Stimulated activated CD4-positive, alpha-beta T cell treated with anti-CD3 and anti-CD28 coated beads, Interleukin-4, amount 100 ng/mL, for 1 hour (primary cell): ENCODE measurements at places on chromosomes 6 and 20.

DNA sequence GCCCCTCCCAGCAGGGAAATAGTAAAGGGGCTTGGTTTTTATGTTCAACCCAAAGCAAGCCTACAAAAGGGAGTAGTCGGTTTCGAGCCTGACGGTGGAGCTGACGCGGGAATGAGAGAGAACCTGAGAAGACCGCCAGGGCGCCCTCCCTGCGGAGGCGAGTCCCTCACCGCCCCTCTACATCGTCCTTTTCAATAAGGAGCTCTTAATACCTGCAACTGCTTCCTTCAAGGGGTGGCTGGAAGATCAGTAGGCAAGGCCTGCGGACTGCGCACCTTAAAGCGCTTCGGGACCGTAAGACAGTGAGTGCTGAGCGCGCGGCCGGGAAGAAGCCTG lies 709 bp upstream of the ZNF76 start:
- DNase-seq: peak; percentile 41

DNA sequence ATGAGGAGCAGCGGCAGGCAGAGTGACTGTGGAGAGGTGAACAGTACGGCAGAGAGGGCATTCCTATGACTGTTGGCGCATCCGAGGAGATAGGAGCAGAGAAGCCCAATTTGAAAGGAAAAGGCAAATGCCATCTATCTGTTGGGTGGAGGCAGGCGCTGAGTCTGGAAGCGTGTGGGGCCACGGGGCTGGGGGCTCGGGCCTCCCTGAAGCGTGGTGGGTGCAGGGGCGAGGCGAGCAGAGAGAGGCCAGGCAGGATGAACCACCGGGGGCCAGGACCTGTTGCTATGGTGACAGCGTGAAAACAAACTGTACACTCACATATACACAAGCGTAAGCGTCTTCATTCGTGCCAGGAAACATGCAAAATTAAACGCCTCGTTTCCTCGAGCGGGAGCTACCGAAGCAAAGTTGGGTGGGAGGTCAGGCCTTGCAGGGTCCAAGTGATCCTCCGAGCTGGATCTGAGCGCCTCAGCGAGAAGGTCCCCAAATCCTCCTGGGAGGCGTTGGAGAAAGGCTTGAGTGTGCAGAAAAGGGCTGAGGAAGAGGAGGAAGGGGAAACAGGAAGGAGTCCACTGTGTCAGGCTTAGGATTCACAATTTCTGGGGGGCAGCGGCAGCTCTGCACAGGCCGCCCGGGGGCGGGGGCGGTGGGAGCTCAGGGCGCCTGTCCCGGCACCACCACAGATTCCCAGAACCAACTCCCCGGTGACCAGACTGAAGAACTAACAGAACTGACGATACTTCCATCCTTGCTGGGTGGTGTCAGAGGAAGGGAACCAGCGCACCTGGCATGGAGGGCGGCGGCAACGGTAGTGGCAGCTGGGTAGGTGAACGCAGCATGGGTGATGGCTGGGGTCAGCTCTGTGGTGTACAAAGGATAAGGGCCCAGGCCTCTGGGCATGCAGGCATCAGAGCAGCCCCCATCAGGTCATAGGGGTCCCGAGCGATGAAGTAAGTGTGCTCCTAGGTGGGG lies 68.2 kb downstream of the KHDC1L start:
- no peak for DNase-seq

DNA sequence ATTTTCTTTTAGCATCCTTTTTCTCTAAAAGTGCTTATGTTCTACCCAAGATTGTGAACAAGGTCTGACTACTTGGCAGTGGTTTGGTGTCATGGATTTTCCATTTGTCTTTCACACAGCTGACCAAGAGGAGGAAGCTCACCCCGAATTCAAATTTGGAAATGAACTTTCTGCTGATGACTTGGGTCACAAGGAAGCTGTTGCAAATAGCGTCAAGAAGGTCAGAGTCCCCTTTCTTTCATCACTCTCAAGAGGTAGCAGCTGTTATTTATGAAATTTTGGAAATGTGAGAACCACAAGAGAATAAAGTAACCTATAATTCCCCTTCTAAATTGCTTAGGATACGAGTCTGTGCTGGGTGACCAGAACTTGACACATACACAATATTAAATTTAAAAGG lies 113.0 kb upstream of the LAMP5 start:
- DNase-seq: no peak

GRCh38 chr20:42100137-42100704 lies 482.0 kb upstream of the CHD6 start:
- DNase-seq: no peak

DNA sequence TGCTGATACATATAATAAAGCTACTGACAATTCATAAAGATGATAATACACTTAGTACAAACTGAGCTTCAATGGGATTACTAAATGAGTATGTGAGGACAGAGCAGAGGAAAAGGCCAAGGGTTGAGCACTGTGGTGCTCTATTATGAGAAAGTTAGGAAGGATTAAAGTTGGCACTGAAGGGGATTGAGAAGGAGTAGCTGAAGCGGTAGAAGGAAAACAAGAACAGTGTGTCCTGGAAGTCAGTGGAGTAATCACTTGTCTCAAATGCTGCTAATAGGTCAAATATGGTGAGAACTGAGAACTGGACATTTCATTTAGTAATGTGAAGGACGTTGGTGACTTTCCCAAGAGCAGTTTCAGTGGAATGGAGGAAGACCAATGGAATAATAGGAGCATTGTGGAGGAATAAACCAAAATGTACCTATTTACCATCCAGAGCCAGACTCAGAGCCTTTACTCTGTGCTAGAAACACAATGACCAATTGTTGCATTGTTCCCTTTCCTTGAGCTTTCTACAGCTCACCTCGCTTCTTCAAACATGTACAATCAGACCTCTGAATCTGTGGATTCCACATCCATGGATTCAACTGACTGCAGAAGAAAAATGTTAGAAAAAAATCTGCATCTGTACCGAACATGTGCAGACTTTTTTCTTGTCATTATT lies 255.9 kb downstream of the LAMA2 start:
- no peak for DNase-seq

DNA sequence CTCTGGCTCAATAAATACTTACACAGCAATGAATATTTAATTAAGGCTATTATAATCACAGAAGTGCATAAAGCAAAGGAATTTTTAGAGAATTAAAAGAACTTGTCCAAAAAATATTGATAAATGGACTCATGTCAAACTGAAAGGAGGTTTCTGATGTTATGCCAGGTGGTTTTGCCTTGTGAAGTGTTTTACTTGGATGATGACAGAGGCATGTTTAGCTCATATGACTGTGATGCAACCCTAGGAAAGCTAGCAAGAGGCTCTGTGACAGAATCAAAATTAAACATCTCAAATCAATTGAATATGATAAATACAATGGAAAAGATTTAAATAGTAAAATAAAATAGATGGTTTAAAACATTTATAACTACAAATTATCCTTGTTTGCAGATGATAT lies 137.3 kb downstream of the TMEM200A start:
- DNase-seq: no peak

- no peak for DNase-seq
Observed at GRCh38 chr6:159578629-159579028, 114.4 kb downstream of the SOD2 start.

GRCh38 chr20:5767493-5768098 lies 17.4 kb downstream of the SHLD1 start:
- no peak for DNase-seq

DNA sequence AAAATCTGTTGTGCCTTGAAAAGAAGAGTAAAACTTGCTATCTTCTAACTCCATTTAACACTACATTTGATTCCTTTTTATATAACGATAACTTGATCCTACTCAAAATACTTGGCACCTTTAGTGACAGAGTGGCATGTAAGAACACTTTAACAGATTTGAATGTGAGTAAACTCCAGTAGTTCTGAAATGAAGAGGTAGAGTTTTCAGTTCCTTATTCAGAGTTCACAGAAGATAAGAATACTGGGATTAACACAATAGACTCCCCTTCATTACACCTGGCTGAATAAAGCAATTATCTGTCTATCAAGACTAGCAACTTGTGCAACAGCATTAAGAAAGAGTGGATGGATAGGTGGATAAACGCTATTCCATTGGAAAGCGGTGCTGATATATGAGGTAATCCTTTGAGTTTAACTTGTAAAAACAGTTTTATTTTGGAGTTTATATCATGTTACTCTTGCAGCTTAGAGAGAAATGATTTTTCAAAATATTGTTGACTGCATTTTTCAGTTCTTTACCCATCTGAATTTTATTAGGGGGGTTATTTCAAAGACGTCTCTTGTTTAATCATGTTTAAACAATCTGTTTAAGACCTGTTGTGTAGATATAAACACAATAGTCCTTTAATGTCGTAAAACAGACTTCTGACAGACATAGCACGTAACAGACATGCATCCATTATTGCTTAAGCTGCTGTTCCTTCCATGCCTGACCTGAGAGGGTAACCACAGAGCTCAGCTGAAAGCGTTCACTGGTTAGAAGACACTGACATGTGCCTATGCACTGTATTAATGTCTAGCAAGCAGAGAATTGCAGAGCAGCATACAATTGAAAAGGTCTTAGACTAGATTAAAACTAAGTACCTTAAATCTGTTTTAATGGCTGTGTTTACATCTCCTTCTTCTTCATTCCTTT lies 102.4 kb upstream of the SUPT3H start:
- DNase-seq: no peak

DNA sequence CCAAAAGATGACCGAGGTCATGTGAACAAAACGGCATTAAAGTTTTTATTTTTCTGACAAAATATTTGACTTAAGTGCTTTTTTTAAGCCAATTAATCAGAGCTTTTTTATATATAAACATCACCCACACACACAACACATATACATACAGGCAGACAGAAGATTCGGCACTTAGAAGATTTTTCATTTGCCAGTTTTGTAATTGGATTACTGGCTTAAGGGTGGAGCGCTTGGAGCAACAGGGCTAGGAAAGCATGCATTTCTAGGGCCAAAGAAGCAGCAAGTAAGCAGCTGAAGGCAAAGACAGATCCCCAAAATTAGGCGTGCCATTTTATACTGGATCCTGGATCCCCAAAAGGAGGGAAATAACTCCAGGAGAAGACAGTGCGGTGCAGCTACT lies 30.3 kb downstream of the SAMD5 start:
- DNase-seq: no peak

GRCh38 chr6:14724549-14724948 lies 521.3 kb upstream of the JARID2 start:
- DNase-seq: no peak

DNA sequence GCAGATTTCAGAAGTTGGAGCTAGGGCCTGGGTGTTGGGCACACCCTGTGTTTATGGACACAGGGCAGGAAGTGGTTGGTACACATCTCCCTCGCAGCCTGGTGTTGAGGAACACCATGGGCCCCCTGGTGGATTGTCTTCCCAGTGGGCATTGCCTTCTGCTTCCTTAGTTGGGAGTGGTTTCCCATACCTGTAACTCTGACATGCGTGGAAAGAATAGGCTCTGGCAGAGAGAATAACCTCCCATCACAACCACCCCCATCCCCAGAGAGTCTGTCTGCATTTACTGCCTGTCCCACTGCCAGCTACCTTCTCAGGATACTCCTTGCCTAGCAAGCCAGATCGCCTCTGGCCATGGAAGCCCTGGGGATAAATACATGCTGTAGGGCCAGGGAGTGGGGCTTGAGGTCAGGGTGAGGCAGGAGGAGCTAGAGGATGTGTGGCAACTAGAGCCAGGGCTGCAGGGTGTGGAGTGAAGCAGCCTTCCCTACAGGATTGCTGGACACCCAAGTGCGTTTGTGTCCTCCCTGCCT lies 14.7 kb downstream of the LRRC73 start:
- DNase-seq: no peak

DNA sequence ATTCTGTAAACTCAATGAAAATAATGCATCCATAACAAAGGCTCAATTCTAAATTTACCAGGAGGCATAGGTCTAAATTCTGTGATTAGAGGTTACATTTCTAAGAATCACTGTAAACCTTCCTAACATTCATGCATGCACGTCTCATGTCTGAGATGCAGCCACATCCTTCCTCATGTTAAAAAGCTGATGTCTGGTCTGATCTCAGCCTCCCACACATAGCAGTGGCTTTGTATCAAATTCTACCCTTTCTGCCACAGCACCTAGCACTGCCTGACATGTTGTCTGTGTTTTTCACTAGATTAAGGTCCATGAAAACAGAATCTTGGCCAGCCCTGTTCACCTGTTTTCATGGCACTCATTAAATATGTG lies 171.1 kb downstream of the WDR27 start:
- no peak for DNase-seq

DNA sequence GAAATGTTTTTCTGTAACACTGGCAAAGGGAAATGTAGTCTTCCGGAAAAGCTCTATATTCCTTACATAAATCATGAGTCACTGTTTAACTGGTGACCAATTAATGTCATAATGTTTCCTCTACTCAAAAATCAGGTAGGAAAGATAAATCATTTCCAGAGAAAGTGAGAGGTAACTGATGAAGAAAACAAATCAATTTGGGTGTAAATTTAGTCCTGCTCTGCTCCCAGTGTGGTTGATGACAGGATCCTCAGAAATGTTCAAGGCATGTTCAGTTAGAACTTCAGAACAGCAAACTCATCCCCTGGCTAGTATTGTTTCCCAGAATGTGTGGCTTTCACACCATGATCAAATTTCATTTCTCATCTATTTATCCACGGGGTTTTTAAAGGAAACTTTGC lies 38.8 kb upstream of the SPACA1 start:
- DNase-seq: no peak

- DNase-seq: peak; percentile 62
Observed at GRCh38 chr20:36591854-36592641, 13.5 kb upstream of the RAB5IF start.

DNA sequence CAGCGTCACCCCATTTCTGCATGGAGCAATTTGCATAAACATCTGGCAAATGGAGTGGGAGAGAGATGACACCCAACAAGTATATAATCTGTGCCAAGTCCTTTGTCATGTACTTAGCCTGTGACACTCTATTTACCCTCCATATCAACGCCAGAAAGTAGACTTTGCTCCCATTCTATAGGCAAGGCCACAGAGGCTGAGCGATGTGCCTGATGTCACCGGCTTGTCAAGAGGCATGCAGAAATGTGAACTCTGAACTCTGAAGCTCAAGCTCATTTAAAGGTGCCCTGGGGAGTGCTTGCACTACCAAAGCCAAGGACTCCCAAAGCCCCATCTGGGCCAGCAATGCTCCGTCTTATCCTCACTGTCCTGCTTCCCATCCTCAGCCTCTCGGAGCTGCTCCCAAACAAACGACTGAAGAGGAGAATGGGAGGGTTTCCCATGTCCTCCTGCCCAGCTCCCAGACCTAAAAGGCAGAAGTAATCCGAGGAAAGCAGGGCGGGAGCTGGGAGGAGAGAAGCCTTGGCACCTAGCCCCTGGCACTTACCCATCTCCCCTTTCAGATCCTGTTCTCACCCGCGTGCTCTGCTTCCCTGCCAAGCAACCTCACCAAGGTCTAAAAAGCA lies 9.2 kb downstream of the CPNE5 start:
- DNase-seq: no peak

- DNase-seq: no peak
Observed at GRCh38 chr6:98957450-98957849, 9.7 kb upstream of the FBXL4 start.

- DNase-seq: no peak
Observed at GRCh38 chr6:161228921-161229591, 44.8 kb downstream of the AGPAT4 start.

DNA sequence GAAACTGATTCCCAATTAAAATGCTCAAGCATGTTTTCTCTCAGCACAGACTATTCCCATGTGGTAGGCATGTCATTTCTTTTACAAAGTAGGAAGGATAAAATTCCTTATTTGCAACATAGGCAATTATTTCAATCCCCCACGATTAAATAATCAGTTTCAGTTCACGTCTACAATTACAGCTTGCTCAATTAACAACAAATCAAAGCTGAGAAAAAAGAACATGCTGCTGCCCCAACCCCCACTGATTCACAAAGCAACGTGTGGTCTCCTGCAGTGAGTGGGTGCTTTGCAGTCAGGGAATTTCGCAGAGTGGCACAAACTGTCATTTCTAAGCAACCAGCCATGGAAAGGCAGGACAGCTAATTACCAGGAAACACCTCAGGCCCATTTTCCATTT lies 17.0 kb downstream of the RNASET2 start:
- DNase-seq: no peak
